ENCODE measurements at places on chromosomes 1 and 21. TPM values are rescaled to one million over a fixed set of nuclear protein-coding genes. Genes with fewer than 3 reads are reported as not detected.

Gene ADGRL4
- total RNA-seq: 4.9 TPM

DNA sequence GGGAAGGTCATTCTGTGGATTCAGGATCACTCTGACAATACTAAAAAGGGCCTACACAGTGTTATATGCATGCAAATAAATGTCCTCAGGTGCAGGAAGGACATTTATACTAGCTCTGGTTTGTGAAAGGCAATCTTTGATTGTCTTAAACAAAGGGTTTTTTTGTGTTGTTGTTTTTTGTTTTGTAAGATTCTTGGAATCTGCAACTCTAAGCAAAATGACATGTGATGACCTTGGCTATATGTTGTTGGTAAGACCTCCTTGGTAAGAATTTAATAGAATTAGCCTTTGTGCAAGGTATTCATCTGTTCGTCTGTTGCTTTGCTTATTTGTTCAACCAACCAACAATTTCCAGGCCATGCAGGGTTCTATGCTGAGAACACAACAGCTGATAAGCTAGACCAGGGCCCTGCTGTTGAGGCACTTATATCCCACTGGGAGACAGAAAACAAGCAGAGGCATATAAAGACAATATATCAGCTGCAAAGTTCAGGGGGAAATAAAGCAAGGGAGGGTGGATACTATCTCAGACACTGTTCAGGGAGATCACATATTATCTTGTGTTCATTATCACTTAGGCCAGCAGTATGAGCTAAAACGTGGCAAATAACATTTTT, 60.3 kb downstream of the FH start:
- no peak for DNase-seq

- DNase-seq: no peak
Measured at GRCh38 chr1:45864167-45865106, 61.0 kb downstream of the MAST2 start.

Gene PLD5
- not detected for total RNA-seq

DNA sequence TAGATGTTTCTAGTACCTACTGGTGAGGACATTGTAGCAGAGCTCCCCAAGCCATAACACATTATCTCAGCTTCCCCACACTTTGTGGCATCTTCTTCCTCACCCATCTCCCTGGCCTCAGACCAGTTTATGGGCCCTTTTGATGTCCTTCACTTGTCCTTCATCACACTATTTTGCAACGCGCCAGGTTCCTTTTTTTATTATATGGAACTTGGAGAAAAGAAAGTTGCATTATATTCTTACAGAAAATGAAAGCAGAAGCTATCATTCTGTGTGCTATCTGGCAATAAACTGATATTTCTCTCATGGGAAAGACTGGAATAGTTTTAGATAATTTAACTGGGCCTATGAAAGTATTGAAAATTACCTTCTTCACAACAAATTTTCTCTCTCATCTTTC, 196.9 kb upstream of the ETV3 start:
- DNase-seq: no peak

DNA sequence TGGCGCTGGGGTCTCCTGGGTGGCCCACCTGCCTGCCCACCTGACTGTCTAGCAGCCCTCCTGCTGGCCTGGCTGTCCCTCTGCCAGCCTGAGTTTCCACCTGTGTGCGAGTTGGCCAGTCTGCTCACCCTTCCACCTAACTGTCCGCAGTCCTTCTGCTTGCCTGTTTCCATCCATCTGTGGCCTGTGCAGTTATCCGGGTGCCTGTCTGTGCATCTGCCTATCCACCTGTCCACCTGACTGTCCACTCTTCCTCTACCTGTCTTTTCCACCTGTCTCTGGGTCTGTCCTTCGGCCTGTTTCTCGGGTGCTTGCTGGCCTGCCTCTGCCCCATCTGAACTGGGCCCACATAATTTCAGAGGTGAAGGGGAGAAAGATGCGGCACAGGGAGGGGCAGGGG, 1.9 kb downstream of the KCNQ4 start:
- DNase-seq: peak; percentile 65

- no peak for DNase-seq
Measured at GRCh38 chr1:2504949-2505272, 21.5 kb downstream of the PANK4 start.

Gene KCNH1
- total RNA-seq: 6.0 TPM

Gene FCRL6
- not detected for total RNA-seq

DNA sequence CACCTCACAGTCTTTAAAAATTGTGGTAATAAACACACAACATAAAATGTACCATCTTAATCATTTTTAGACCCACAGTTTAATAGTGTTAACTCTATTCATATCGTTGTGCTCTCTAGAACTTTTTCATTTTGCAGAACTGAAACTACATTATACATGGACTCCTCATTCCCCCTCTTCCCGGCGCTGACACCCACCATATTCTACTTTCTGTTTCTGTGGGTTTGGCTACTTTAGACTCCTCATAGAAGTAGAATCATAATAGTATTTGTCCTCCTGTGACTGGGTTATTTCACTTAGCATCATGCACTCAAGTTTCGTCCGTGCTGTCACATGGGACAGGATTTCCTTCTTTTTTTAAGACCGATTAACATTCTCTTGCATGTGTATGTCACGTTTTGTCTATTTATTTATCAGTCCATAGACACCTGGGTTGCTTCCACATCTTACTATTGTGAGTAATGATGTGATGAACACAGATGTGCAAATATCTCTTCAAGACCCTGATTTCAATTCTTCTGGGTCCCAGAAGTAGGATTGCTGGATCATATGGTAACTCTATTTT, 62.9 kb upstream of the TMPRSS2 start:
- DNase-seq: no peak

Gene CHD5
- 0.23 TPM for total RNA-seq

- peak; percentile 43 for DNase-seq
Measured at GRCh38 chr21:44088401-44088780, 18.8 kb upstream of the PWP2 start.

Gene GUCA2B
- not detected for total RNA-seq

DNA sequence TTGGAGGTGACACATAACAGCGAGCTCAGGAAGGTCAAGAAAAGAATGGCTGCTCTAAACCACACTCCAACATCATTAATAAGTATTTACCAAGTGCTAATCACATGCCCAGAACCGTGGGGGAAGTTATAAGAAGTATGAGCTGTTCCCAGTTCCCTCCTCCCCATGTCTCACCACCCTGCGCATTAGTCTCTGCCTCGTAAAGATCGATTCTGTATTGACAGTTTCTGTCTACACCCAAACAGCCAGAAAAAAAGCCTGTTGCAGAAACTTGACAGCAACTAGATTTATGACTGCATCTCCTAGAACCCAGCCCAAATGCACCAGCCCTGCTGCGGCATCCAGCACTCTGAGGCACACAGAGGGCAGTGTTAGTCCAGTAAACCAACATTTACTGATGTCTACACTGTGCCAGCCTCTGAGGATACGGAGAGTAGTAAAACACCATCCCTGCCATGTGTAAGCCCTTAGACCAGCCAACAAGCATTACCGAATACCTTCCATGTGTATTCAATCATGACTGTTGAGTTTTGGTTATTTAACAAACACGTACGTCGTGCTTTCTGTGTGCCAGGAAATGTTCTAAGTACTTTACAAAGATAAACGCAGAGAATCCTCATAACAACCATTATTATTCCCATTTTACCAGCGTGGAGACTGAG, 63.6 kb upstream of the ZBTB40 start:
- DNase-seq: no peak

DNA sequence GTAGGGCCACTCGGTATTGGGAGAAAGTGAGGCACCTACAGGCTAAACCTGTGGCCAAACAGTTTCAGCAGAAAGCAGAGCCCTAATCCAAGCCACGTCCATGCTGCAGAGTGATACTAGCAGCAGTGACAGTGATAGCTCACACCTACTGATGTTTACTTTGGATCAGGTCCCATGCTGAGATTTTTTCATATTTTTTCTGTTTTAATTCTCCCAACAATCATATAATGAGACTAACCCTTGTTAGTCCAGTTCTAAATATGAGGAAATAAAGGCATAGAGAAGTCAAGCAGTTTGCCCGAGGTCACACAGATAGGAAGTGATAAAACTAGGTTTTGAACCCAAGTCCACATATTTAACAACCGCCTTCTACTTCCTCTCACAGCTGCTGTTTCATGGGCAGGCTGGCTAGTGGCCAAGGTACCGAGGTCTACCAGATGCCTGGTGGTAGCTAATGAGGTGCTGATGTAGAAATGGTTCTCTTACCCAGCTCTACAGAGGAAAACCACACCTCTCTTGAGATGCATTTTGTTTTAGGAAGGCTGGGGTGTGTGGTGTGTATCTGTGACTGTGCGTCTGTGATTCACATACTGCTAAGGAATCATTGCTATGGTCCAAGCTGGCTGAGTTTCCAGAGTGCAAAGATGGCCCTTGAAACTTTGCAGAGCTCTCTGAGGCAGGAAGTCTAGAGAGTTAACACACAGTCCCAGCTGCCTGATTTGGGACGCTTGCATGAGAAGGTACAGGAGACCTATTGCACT, 80.3 kb upstream of the ARTN start:
- no peak for DNase-seq

DNA sequence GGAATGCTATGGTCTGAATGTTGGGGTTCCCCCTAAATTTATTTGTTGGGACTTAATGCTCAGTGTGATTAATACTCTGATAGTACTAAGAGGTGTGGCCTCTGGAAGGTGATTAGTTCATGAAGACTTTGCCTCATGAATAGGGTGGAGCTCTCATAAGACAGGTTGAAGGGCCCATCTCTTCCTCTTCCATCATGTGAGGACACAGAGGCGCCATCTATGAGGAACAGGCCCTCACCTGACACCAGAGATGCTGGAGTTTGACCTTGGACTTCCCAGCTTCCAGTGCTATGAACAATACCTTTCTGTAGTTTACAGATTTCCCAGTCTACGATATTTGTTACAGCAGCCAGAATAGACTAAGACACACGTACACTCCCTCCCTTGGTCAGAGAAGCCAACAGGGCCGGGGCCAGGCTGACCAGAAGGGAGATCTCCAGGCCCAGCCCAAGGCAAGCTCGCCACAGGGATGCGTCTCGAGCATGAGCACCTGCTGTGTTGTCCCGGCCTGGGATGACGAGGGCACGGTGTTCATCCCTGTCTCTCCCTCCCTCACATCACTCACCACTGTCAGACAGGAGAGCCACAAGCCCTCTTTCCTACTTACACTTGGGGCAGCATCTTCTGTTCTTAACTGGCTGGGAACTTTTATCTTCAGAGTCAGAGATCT, 4.7 kb upstream of the ABCG1 start:
- no peak for DNase-seq

Gene NRIP1
- 22.4 TPM for total RNA-seq

- DNase-seq: no peak
Measured at GRCh38 chr21:35273333-35273732, 224.2 kb upstream of the RUNX1 start.

DNA sequence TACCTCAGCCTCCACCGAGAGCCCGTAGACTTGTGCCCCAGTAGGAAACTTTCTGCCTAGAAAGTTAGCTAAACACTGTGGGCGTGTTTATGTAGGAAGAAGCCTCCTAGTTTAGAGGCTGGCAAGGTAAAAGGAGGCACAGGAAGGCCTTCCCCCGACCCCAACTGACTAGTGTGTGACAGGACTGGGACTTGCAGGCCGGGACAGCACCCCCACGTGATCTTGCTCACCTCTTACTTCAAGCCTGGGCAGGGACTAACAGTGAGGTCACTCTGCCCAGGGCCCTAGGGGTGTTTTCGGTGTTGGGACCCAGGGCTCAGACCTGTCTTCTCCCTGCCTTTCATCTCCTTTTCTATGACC, 392 bp upstream of the TAGLN2 start:
- DNase-seq: no peak

Gene LCE3D
- not detected for total RNA-seq

GRCh38 chr1:155759966-155760630, 71.2 kb downstream of the DAP3 start:
- DNase-seq: no peak

DNA sequence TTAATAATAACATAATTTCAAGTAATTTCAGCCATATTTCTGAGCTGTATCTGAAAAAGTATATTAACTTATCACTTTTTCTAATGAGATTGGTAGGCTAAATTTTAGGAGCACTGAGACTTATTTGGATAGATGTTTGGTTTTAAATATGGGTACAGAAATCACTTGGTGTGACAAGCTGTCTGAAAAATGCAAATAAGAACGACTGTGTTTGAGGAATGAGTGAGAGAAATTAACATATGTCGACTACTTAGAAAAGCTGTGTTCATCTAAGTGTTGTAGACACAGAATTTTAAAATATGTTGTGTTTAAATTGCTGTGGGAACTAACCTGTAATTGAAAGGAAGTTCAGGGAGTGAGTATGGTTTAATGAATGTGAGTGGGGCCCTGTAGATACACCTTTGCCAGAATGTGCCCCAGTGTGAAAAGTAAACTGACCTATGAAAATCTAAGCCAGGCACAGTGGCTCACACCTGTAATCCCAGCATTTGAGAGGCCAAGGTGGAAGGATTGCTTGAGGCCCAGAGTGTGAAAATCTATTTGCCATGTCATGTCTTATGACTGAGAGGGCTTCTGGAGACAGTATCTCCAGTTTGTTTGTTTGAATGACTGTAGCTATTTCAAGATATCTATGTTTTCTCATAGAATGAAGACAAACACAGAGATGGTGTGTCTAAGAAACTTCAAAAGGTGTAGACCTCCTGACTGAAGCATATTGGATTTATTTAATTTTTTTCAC, 53.8 kb upstream of the LRRC8C start:
- DNase-seq: no peak

DNA sequence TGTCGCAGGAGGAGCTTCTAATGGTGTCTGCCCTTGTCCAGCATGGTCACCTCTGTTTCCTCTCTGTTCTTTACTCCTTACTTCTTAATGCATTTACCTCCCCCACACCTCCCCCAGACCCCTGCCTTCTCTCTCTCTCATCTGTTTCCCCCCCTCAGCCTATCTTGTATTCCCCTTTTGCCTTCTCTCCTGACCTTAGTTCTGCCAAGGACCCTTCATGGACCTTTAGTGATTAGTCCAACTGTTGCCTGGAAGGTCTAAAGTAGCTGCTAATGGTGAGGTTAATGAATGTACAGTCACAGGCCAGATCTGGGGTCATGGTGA, 42.3 kb upstream of the PPP2R5A start:
- DNase-seq: no peak

All from chondrocyte (in vitro differentiated cells).